ENCODE measurements at places on chromosomes 1 and 21. TPM values are rescaled to one million over a fixed set of nuclear protein-coding genes. Genes with fewer than 3 reads are reported as not detected.

UROD gene
- polyA plus RNA-seq, result 82.0 TPM

LCE2B gene
- polyA plus RNA-seq, result not detected

PSMG1 gene
- polyA plus RNA-seq, result 29.6 TPM

TRABD2B gene
- 4.0 TPM for polyA plus RNA-seq

MTARC2 gene
- 16.9 TPM for polyA plus RNA-seq

APOBEC4 gene
- polyA plus RNA-seq, result not detected

POFUT2 gene
- polyA plus RNA-seq, result 37.2 TPM

PCP4 gene
- polyA plus RNA-seq, result 0.49 TPM
